ENCODE measurements at places on chromosomes 2 and 18.

DNA sequence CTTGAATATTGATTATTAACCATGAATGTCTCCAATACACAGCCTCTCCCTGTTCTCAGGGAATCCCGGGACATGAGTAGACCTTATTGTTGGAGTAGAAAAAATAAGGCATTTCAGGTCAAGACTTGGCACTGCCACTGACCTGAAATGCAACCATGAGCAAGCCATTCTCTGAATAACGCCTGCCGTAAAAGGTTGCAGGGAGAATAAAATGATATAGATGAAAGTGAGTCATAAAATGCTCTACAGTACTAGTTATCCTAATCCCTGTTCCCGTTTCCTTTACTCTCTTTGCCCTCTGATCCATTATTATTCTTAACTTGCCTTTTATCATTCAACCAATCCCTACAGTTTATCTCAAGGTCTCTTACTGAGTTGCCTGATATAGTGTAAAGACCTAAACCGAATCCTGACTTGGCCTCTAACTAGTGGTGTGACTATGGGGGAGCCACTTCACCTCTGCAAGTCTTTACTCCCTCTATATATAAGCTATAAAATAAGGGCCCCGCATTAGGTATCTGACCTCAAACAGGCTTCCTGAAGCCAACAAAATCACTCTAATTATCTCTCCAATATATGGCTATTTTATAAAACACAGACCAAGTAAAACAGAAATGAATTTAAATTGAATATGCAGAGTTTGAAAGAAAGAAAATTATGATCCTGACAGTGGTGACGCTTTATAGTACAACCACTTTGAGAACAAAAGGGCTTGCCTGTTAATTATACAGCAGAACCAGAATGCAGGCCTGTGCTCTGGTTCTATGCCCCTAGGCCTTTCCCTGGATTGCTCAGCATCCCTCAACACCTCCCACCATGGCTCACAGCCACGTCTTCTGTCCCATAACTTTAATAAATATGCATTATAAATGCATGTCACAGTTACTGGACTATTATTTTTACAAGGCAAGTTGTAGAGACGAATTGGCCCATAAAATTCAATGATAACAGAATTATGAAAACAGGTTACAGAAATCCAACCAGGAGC is 183.1 kb downstream of the STK39 start:
- no peak for ATAC-seq

- ATAC-seq = peak; percentile 60
These were observed 342.9 kb downstream of the INSIG2 start for GRCh38 chr2:118431165-118431517.

- no peak for ATAC-seq
These were observed 970 bp upstream of the KCNG2 start for GRCh38 chr18:79796531-79797405.

- no peak for ATAC-seq
These were observed 84.5 kb upstream of the ITGA4 start for GRCh38 chr2:181372646-181373040.

GRCh38 chr2:40488101-40488601 is 36.3 kb upstream of the SLC8A1 start:
- no peak for ATAC-seq

DNA sequence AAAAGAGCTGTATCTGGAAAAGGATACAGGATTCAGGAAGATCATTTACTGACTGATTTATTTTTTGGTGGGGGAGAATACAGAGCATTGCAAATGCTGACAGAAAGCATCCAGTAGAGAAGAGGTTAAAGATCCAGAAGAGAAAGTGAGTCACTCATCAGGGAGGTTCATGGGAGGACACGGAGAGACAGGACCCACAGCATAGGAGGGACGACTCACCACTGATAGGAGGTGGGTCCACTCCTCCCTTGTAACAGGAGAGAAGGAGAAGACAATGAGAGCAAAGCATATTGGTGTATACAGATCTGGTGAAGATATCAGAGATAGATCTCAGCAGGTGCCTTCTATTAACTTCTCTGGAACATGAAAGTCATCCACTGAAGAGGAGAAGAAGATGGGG is 142.4 kb upstream of the AQP4 start:
- no peak for ATAC-seq

DNA sequence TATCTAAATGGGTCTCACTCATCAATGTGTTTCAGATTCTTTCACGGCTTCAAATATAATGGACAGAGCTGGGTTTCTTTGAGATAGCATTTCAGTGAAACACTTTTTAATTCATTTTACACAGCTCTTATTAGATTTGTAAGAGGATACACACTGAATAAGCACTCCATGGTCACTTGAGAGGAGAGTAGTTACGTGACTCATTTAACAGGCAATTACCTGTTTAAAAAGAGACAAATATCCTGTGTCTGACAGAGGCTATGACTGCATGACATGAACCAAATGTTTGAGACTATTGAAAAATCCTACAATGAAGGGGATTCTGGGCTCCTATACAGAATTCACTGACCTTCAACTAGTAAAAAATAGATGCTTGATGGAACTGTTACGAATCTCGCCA is 786.9 kb downstream of the EPHA4 start:
- no peak for ATAC-seq

DNA sequence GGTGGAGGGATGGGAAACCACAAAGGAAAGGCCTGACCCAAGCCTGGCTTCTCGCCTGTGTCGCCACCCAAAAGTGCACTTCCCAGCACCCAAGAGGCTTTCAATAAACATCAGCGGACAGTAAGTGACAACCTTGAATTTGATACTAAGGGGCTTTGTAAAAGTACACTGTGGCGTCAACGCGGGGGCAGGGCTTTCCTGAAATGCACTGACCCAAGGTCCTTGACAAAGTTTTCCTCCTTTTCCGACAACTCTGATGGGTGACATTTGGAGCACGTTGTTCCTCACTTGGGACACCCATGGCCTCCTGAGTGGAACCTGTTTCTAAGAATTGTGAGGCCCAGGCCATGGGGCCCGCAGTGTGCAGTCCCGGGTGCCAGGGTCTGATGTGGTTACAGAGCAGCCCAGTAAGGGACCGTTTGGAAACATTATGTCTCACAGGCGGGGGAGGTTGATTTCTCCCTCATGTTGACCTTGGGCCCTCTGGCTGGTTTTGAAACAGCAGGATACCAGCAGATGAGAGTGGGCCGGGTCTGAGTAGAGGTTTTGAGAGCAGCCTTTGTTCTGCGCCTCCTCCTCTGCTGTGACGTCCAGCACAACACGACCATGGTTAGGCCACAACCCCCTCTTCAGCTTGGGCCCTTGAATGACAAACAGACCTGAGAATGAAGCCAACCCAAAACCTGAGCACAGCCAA is 2.8 kb upstream of the ZBTB14 start:
- no peak for ATAC-seq

GRCh38 chr2:48315896-48316194 is 214.1 kb upstream of the STON1 start:
- ATAC-seq = no peak

DNA sequence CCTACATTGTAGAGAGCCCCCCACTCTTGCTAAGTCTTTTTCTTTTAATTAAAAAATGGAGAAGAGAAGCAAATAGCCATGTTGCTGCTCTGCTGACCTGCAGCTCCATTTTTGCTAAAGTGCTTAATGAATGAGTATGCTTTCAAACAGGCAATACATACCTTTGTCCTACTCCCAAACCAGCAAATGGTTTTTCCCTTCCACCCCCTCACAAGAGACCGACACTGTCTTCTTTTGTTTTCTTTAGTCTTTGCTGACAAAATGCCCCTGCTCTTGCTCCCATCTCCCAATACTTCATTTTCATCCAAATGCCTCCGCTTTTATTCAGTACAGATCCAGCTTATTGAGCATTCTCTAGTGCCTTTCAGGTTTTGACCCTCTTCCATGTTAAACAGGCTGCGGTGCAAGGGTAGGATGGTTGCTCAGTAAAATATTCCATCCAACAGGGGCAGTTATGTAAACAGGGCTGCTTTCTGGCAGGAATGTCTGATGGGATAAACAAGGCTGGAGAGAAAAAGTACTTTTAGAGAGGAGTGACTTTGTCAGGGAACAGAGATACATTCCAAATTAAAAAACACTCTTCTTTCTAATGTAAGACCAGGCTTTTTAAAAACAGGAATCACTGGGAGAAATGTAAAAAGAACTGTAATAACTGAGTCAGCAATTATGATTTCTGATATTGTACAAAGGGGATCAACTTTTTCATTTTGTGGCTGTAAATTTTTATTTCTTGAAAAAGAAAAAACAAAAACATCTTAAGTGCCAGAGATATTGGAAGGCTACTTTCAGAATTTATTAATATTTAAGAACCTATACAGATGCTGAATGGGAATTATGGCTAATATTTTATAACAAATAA is 136.8 kb downstream of the MEP1B start:
- no peak for ATAC-seq

Measured in esophagus mucosa (tissue), 1 donor.